Chondrocyte (in vitro differentiated cells): ENCODE measurements at places on chromosomes 6 and 20.

- no peak for DNase-seq
- no peak overlapping the region for H3K27ac ChIP-seq
- H3K4me1 ChIP-seq, result peaks cover 19% of the 10 kb centered on the region
- H3K27me3 ChIP-seq, result no peaks in the 10 kb centered on the region
Observed at GRCh38 chr6:132122176-132122575, 171.0 kb upstream of the CCN2 start.

DNA sequence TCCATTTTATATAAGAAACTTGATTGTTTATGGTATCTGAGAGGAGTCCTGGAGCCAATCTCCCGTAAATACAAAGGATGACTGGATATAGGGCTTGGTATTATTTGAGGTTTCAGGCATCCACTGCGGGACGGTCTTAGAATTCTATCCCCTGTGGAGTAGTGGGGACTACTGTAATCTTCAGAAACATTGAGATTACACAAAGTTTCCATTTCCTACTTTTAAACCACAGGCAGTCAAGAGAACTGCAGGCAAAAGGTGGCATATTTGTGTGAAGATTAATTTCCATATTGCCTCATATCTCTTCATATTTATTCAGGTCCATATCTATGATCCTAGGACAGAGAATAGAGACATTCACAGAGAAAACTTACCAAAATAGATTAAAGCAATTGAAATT is 586.2 kb downstream of the PHF3 start:
- H3K4me1 ChIP-seq, result peaks cover 6% of the 10 kb centered on the region
- no peaks in the 10 kb centered on the region for H3K36me3 ChIP-seq
- no peak overlapping the region for H3K4me3 ChIP-seq

DNA sequence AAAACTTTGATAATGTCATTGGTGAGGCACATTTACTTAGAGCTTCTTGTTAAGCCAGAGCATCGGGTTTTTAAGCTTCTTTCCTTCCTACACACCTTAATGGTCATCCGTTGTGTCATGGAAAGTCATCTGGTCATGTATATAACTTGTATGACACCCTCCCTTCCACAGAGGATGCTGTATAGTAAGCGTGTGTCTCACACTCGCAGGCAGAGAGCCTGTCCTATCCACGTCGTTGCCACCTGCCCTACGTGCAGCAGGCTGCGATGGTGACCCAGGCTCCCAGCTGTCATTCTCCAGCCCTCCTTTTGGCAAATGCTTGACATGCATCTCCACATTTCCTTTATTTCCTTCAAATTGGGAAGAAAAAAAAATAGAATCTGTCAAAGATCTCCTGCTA is 85.6 kb downstream of the MYB start:
- DNase-seq, result no peak
- no peaks in the 10 kb centered on the region for H3K27me3 ChIP-seq
- no peak overlapping the region for H3K27ac ChIP-seq

- no peaks in the 10 kb centered on the region for H3K4me1 ChIP-seq
- DNase-seq, result no peak
- H3K36me3 ChIP-seq, result no peaks in the 10 kb centered on the region
- H3K27me3 ChIP-seq, result peaks cover 62% of the 10 kb centered on the region
Observed at GRCh38 chr6:29847871-29848630, 20.4 kb downstream of the HLA-G start.

- no peak overlapping the region for H3K27ac ChIP-seq
- peaks cover 60% of the 10 kb centered on the region for H3K27me3 ChIP-seq
- DNase-seq, result no peak
- peaks cover 4% of the 10 kb centered on the region for H3K4me1 ChIP-seq
Observed at GRCh38 chr20:615514-615913, 5.4 kb upstream of the TCF15 start.

- no peaks in the 10 kb centered on the region for H3K27me3 ChIP-seq
- H3K36me3 ChIP-seq, result no peaks in the 10 kb centered on the region
- H3K4me1 ChIP-seq, result peaks cover 56% of the 10 kb centered on the region
- DNase-seq, result no peak
- H3K4me3 ChIP-seq, result no peak overlapping the region
Observed at GRCh38 chr6:155187994-155188706, 75.7 kb upstream of the CLDN20 start.

DNA sequence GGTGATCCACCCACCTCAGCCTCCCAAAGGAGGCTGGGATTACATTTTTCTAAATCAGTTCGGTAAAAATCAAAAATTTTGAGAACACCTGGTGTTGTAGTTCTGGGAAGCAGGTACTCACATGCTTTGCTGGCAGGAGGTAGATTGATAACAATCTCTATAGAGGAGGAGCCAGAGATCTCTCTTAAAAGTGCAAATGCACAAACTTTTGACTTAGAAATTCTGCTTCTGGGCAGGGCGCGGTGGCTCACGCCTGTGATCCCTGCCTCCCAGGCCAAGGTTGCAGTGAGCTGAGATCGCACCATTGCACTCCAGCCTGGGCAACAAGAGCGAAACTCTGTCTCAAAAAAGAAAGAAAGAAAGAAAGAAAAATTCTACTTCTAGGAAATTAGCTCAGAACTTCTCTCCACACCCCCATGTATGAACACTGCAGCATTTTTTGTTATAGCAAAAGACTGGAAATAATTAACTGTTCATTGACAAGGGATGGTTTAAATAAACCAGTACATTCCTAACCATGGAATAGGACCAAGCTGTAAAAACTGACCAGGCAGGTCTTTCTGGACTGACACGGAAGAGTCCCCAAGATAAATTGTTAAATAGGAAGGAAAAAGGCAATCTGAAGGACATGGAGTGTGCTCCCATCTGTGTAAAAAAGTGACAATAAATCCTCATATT is 14.4 kb upstream of the TRIB3 start:
- no peak overlapping the region for H3K27ac ChIP-seq
- no peaks in the 10 kb centered on the region for H3K27me3 ChIP-seq
- peaks cover 1% of the 10 kb centered on the region for H3K36me3 ChIP-seq
- DNase-seq, result no peak
- no peak overlapping the region for H3K4me3 ChIP-seq
- peaks cover 34% of the 10 kb centered on the region for H3K4me1 ChIP-seq

- peaks cover 11% of the 10 kb centered on the region for H3K27me3 ChIP-seq
- H3K27ac ChIP-seq, result no peak overlapping the region
- H3K4me1 ChIP-seq, result peaks cover 9% of the 10 kb centered on the region
- H3K36me3 ChIP-seq, result peaks cover 2% of the 10 kb centered on the region
Observed at GRCh38 chr6:166848979-166849748, 107.2 kb downstream of the RNASET2 start.

DNA sequence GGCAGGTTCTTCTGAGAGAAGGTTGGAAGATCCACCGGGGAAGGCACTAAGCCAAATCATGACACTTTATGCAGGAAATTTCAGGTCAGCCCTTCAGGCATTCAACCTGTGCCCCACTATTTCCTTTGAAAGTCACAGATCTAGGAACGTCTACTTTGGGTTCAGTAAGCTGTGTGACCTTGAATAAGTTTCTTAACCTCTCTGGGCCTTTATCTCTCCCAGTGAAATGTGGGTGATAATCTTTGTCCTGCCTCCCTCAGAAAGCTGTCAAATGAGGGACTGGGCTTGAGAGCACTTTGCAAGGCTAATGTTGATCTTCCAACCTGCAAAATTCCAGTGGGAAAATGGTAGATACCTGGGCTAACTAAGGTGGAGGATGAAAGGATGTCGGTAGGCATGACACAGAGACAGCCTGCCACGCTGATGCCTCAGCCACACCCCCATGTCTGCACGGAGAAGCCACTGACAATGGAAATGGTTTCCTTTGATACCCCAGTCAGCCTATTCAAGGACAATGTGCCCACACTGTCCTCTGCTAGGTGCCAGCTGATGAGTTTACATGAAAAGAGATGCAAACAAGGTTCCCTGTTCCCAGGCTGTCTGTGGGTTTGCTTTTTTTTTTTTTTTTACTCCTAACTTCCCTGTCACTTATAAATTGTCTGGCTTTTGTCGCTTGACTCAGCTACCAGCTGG is 9.3 kb downstream of the BNIP5 start:
- no peak overlapping the region for H3K4me3 ChIP-seq
- H3K4me1 ChIP-seq, result no peaks in the 10 kb centered on the region
- peaks cover 32% of the 10 kb centered on the region for H3K27me3 ChIP-seq
